ENCODE measurements at places on chromosomes 5 and 9.

- no peaks in the 10 kb centered on the region for H3K27me3 ChIP-seq
- DNase-seq: no peak
- no peaks in the 10 kb centered on the region for H3K4me1 ChIP-seq
These were observed 363.1 kb downstream of the PRELID2 start for GRCh38 chr5:145471831-145472612.

DNA sequence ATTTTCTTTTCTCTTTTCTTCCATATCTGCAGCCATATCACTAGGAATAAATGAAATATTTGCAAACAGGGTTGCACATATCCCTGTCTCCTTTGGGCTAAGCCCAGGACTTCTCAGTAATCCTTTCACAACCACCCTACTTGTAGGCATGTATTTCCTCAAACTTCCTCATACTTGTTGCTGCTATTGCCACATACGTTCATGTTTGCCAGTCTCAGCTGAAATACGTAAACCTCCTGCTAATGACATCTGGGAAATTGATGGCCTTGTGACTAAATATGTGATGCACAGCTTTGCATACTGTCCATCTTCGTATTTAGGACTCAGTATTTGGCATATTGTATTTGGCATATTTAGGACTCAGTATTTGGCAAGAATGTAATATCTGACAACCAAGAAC is 224.6 kb downstream of the PLK2 start:
- no peaks in the 10 kb centered on the region for H3K36me3 ChIP-seq
- H3K27ac ChIP-seq: no peak overlapping the region
- H3K4me3 ChIP-seq: no peak overlapping the region
- no peaks in the 10 kb centered on the region for H3K27me3 ChIP-seq
- no peak for DNase-seq
- H3K4me1 ChIP-seq: no peaks in the 10 kb centered on the region

DNA sequence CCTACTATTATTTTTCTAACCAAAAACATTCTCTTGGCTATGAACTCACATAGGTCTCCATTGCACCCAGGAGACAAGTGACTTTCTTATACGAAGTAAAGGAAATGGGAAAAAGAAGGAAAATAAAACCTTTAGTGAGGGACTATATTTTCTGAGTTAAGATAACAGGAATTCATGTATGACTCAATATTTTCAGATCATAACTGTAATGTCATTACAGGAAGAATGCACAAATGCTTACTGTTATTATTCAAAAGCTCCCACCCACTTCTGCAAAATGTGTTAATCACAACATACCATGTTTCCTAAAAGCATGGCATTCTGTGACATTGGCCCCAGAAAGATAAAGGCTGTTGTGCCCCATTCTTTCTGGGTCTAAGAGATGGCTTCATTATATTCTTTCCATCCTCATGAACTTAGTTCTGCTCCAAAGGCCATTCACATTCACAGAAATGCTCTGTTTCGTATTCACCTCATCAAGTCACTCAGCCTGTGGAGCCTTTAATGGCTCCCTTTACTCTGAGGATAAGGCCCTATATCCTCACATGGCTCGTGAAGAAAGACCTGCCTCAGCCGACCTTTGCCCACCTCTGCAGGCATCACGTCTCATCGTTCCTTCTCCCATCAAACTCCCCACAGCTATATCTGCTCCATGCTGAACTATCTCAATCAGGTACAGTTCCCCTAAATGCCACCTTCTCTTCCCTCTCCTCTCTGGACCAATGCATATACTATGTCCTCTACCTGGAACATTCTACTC is 77.0 kb downstream of the ABCA1 start:
- DNase-seq: no peak
- H3K27ac ChIP-seq: no peak overlapping the region
- no peaks in the 10 kb centered on the region for H3K36me3 ChIP-seq
- H3K4me3 ChIP-seq: no peak overlapping the region
- no peaks in the 10 kb centered on the region for H3K4me1 ChIP-seq

GRCh38 chr5:158739951-158740757 is 359.6 kb downstream of the EBF1 start:
- no peaks in the 10 kb centered on the region for H3K4me1 ChIP-seq
- no peaks in the 10 kb centered on the region for H3K36me3 ChIP-seq
- peaks cover 2% of the 10 kb centered on the region for H3K27me3 ChIP-seq
- no peak for DNase-seq

DNA sequence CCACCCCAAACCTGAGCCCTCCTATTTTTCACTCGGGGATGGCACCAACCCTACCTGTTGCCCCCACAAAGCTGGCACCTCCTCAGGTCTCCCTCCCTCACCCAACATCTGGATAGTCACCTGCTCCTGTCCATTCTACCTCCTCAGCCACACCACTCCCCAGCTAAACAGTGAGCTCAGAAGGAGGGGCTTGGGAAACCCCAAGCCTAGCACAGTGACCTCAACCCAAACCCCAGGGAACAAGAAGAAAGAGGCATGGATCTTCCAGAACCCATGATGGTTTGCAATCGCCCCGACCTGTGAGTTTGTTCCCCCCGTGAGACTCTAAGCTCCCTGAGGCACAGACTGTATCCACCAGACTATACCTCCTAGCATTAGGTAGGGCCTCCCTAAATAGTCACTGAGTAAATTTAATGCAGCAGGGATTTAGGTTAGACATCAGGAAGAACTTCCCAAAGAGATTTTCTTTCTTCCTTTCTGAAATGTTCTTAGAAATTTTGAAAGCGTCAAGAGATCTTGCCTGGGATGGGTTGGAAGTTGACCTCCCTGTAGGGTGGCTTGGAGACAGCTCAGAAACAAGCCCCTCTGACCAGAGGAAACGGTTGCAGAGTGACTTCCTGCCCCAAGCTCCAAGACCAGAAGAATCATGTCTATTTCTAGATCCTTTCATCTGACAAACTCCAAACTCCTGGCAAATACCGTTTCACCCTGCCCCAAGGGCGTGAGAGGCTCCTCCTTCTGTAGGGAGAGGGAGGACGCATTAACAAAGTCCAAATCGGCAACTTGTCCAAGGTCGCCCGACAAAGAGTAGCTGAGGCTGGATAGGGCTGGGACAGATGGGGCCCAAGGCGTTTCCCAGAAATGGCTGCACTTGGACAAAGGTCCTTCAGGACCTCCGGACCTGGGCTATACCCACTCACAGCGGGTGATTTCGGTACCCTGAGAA is 4.1 kb downstream of the FIBCD1 start:
- DNase-seq: no peak
- no peak overlapping the region for H3K27ac ChIP-seq
- H3K36me3 ChIP-seq: no peaks in the 10 kb centered on the region
- H3K4me3 ChIP-seq: no peak overlapping the region
- peaks cover 5% of the 10 kb centered on the region for H3K4me1 ChIP-seq
- H3K27me3 ChIP-seq: peaks cover 54% of the 10 kb centered on the region

- H3K27ac ChIP-seq: no peak overlapping the region
- H3K4me1 ChIP-seq: no peaks in the 10 kb centered on the region
- no peaks in the 10 kb centered on the region for H3K36me3 ChIP-seq
- DNase-seq: no peak
- H3K4me3 ChIP-seq: no peak overlapping the region
These were observed 30.8 kb downstream of the RASEF start for GRCh38 chr9:83032065-83032625.

All from activated CD8-positive, alpha-beta memory T cell treated with anti-CD3 and anti-CD28 coated beads, Interleukin-2, amount 10 ng/mL, durations not matched to agents 7 days and 5 days (primary cell).